Right renal cortex interstitium (tissue), 3 donors: ENCODE measurements at places on chromosomes 2 and 18.

DNA sequence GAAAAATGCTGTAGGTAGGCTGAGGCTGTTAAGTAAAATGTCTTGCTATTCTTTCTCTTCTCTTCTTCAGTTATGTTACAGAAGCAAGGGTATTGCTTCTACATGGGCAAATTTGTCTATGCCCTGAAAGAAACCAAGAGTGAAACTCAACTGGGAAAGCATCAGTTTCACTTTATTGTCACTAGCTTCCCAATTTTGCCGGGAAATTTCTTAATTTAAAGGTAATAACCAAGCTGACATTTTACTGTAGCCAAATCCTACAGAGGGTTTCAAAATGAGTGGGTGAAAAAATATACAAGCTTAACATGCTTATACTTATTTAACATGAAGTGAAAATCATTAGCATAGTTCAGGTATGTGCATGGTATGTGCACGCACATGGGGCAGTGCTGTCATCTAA, 3.2 kb downstream of the TANK start:
- DNase-seq: no peak

DNA sequence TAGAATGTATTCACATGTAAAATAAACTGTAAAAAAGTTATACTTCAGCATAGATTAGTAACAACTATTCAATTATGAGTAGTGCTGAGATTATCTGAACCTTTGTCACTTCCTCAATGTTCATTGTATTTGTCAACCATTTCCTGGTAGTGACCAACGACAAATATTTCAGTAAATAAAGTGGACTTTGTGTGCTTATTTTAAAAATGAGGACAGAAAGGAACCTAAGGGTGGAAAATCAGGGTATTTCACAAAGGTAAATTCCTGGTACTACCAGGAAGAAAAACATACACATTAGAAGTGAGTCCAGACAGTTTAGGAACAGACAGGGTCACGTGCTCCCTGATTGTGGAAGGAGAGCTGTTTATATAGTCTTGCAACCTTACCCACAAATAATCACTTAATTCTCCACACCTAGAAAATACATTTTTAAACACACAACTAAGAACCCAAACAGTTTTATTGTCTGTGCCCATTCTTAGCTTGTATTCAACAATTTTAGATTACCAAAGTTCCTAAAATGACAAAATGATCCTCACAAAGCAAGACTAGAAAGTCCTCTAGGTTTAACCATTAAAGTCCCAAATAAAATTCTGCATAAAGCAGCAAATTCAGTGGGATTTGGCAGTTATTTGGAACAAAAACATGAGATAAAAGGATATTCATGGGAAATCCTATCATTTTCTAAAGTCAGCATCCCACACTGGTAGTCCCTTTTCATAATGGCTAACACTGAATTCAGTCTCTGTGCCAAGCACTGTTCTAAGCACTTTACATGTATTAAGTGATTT, 28.2 kb downstream of the PELI1 start:
- no peak for DNase-seq

DNA sequence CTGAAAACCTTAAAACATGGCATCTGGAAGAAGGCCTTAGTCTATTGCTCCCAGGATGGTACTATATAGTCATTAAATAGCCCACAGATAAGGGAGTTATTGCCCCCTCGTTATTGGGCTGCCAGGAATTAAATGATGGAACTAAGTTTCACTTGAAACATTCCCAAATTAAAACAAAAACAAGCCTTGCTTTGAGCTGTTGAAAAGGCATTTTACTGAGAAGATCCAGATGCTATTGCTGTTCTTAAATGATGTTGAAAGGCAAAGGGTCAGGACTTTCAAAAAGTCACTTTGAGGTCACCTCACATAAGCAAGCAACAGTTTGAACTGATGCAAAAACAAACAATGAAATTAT, 2.0 kb upstream of the AMMECR1L start:
- DNase-seq: peak; percentile 65

DNA sequence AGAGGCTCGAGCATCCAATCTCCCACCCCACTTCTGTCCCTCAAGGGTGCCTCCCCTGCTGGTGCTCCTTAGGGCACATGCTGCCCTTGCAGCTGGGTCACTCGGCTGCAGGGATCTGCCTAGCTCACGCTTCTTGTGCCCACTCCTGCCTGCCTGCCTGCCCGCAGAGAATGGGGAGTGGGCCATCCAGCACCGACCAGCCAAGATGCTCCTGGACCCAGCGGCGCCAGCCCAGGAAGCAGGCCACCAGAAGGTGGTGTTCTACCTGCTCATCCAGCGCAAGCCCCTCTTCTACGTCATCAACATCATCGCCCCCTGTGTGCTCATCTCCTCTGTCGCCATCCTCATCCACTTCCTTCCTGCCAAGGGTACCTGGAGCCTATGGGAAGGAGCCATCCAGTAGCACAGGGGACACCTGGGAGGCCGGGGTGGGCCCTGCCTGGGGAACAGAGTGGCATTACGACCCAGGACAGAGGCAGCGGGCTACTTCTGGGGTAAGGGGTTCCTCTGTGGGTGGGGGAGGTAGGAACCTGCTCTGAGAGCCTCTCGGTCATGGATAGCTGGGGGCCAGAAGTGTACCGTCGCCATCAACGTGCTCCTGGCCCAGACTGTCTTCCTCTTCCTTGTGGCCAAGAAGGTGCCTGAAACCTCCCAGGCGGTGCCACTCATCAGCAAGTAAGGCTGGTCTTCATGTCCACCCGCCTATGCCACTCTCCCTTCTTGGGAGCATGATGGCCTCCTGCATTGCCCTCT, 3.4 kb downstream of the CHRNG start:
- no peak for DNase-seq

DNA sequence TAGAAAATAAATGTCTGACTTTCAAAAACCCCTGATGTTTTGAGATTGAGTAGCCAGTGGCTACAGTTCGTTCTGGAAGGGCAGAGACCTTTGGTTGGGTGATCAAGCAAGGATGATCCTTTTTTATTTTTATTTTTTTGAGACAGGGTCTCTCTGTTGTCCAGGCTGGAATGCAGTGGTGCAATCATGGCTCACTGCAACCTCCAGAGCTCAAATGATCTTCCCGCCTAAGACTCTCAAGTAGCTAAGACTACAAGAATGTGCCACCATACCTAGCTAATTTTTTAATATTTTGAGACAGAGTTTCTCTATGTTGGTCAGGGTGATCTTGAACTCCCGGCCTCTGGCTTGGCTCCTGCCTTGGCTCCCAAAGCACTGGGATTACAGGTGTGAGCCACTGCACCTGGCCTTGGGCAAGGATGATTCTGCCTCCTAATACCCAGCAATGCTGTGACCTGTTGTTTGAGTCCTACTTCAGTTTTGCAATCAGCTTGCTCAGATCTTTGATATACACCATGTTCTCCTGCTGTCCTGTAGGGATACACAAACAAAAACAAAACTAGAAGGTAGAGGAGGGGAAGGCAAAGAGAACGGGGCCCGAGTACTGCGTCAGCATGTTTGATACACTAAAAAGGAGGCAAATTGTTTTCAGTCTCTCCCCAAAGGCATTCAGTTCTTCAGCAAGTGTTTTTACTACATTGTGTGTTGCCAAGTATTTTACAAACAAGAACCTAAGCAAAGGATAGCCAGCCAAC, 59.2 kb upstream of the LYPD6B start:
- no peak for DNase-seq

DNA sequence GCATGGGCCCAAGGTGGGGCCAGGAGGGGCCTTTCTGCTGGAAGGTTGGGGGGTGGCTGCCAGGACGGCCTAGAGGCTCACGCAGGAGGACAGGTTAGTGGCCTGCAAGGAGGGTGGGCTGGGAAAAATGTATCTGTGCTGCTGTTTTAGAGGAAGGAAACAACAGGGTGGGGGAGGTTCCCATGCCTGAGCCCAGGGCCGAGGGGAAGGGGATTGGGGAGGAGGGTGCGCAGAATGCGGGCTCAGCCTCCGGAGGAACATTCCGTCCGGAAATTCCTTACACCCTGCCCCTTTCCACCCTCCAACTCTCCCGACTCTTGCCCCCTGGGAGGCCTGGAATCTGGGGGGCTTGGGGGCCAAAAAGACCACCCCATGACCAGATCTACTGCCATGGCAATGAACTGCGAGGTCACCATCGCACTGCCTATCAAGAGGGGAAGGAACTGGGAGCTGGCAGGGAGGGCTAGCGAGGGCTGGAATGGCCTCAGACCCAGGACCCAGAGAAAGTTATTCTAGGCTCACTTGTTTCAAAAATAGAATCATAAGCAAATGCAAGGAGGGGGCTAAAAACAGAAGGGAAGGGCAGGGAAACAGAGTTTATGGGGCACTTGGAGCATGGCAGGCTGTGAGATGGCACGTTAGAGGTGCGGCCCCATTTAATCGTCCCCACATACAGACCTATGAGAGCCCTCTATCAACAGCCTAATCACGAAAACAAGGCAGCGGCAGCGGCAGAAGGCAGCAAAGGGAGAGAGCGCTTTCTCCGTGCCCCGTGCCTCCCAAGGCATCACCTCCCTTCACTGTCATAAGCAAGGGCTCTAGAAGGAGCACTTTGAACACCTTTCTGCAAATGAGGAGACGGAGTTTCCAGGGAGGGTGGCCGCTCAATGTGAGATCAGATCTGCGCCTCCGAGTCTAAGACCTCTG, 90.4 kb downstream of the TNS1 start:
- no peak for DNase-seq

DNA sequence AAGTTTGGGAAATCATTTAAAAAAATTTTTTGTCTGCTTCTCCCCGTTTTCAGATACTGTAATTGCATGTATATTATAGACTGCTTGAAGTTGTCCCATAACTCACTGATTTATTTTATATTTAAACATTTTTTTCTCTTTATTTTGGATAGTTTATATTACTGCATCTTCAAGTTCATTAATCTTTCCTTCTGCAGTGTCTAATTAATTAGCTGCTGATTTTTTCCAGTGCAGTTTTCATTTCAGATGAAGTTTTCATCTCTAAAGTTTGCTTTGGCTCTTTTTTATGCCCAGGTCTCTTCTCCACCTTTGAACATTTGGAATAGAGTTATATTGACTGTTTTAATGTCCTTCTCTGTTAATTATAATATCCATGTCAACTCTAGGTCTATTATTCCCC, 9.3 kb downstream of the CLIP4 start:
- no peak for DNase-seq

GRCh38 chr2:144500563-144500962, 19.4 kb downstream of the ZEB2 start:
- DNase-seq: no peak

GRCh38 chr18:10074110-10074509, 160.3 kb downstream of the VAPA start:
- no peak for DNase-seq

GRCh38 chr2:240289701-240290431, 145.6 kb upstream of the GPC1 start:
- no peak for DNase-seq

DNA sequence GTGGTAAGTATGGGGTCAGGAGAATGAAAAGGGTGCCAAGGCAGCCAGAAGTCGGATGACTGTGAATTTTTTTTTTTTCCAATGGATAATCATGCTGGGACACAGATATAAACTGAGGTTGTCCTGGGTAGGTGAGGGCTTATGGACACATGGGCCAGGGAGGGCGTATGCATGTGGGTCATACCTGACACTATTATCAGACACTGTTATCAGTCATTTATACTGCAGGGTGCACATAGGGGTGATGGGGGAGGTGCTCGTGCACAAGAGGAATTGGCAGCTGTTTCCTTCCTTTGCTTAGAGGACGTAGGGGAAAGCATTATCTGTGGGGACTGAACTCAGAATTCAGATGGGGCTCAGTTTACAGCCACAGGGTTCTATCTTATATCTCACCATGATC, 10.1 kb downstream of the CTIF start:
- DNase-seq: no peak

- DNase-seq: no peak
Measured at GRCh38 chr2:72083751-72084583, 63.7 kb downstream of the CYP26B1 start.

GRCh38 chr2:12381543-12382325, 335.0 kb upstream of the TRIB2 start:
- DNase-seq: no peak

GRCh38 chr2:112074506-112074905, 19.4 kb downstream of the TMEM87B start:
- DNase-seq: no peak

- no peak for DNase-seq
Measured at GRCh38 chr2:161995553-161996016, 78.4 kb downstream of the DPP4 start.

DNA sequence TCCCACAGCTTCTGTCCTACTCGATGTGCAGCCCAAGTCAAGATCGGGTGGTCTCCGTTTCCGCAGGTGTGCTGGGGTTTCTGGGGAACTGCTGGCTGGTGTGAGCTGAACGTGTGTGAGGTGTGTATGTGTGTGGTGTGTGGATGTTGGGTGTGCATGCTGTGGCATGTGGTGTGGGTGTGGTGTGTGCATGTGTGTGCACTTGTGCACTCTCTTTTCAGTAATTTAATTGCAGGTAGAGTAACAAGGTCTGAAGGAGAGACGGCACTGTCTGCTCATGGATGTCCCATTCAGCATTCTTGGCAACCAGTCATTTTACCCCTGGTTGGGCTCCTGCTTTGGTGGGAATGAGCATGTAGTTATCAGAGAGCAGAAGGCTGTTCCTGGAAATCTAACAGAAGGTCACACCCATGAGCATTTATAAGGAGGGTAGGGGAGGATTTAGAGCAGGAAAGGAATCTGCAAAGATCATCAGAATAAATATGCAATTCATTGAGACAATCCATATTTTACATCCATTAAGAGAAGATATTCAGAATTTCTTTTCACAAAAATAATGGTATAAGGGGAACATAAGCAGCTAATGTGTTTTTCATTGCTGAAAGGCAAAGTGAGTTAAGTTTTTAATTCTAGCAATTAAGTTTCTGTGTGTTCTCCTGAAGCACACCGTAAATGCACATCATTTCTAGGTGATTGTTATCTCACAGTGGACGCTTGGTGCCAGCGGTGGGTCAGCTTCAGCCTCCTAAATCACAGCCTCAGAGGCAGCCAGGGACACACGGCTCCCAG, 60.7 kb downstream of the ADI1 start:
- DNase-seq: no peak

GRCh38 chr18:79405019-79405780, 9.5 kb downstream of the NFATC1 start:
- no peak for DNase-seq

DNA sequence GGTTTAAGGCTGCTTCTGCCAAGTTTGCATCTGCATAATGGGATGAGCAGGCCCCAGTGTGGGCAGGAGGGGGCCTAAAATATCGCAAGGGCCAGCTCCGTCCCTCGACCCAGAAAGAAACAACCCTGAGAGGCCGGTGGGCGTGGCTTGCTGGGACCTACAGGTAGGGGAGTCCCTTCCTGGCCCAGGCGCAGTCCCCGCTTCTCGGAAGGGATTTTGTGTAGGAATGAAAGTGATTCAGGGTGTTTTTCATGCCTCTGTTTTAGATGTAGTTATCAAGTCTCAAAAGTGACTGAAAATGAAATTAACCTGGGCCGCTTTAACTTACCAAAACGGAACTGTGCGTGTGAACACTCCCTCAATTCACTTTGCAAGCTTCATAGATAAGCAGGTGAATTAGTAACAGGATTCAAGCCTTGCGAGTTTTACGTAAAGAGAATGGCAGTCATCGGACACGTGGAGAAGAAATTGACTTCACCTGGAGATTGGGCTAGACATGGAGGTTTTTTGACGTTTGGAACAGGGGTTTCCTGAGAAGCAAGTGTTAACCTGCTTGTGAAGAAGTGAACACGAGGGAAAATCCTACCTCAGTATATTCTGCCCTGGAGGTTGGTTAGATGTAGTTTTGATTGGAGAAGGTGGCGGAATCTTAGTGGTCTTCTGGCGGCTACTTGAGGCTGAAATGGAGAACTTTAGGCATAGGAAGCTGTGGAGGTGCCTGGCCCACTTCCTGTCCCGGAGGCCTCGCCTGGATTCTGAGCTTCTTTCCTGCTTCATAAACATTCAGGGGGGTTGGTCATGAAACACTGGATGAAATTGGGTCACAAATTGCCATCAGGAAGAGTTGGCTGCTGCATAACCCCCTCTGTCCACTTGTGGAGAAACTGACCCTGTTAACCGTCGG, 1.7 kb downstream of the NCK2 start:
- no peak for DNase-seq
